ENCODE measurements at places on chromosomes 2 and 18.

DNA sequence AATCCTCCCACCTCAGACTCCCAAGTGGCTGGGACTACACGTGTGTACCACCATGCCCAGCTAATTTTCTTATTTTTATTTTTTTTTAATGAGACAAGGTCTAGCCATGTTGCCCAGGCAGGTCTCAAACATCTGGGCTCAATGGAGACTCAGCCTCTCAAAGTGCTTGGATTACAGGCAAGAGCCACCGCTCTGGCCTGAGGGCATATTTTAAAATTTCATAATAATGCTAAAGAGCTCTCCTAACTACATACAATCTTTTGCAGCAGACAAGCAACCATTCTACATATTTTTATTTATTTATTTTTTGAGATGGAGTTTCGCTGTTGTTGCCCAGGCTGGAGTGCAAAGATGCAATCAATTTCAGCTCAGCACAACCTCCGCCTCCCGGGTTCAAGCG is 207.0 kb downstream of the RAB3GAP1 start:
- DNase-seq, result no peak

- peak; percentile 64 for DNase-seq
Observed at GRCh38 chr2:126655500-126656430, at the start of gene GYPC. GYPC (plus strand) TSS chr2:126656158; CDS start chr2:126656264, 106 bp downstream.

DNA sequence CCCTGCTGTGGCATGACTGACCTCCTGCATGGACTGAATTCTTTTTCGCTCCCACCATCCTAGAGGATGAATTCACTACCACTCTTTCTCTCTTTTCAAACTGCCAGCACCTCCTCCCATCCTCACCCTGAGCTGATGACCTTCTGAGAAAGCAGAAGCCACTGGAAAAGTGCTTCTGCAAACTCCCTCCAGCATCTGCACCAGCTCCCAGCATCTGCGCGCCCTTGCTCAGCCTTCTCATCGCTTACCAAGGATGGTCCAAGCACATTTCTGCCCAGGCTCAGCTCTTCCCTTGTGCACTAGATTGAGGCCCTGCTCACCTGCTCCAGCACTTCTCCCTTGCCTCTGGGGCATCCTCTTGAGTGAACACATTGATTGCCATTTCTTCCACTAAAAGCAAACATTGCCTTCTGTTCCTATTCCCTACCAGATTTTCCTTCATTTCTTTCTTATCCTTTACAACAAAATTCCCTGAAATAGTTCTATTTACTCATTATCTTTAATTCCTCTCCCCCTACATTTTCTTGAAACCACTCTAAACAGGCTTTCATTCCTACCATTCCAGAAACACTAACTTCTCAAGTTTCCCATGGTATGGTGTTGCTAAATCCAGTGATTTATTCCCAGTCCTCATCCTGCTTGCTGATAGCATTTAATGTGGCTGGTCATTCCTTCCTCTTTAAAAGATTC is 42.7 kb upstream of the IL1RL1 start:
- DNase-seq, result peak; percentile 92

DNA sequence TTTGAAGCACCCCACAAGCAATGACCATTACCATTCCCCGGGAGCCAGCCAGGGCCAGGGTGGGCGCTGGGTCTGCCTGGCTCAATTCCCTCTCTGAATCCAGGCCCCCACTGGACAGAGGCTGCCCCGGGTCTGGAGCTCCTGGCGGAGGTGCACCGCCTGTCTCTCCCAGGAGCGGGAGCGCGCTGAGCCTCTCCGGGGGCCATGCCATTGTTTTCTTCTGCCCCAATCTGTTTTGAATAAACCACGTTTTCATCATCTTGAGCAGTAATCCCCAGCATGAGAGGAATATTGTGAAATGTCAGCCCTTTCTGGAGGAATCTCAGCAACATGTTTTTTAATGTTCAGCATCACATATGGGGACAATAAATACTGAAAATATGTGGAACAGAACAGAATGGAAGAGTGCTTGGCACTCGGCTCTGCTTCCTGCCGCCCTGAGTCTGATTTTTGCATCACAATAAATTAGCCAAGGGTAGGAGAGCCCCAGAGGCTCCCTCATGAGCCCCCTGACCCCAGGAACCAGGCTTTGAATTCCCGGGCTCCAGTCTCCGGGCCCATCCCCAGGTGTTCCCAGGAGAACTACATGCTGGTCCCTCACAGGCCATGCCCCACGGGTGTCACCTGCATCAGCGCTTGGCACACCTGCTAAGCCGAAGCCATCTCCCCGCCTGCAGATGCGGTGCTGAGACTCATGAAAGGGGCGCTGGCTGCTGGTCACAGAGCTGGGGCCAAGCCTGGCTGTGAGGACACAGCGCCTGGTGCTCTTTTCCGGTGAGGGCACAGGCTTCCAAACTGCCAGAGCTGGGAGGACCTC is 88.8 kb downstream of the INHBB start:
- peak; percentile 59 for DNase-seq

DNA sequence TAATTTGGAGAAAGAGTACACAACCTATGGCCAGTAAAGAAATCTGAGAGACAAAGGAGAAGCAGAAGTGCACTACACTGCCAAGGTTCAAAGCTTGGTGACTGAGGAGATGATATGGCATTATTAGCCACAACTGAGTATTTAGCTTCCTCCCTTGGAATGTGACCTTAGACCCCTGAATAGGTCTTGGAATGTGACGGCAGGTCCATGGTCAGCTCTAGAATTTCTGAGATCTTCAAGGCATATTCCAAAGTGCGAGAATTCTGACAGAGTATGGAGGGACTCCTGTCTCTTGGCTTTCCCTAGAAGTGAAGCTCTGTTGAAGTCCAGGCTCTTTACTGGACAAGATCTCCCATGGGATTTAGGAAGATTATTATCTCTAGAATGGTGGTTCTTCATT is 130.0 kb upstream of the FN1 start:
- DNase-seq, result no peak

DNA sequence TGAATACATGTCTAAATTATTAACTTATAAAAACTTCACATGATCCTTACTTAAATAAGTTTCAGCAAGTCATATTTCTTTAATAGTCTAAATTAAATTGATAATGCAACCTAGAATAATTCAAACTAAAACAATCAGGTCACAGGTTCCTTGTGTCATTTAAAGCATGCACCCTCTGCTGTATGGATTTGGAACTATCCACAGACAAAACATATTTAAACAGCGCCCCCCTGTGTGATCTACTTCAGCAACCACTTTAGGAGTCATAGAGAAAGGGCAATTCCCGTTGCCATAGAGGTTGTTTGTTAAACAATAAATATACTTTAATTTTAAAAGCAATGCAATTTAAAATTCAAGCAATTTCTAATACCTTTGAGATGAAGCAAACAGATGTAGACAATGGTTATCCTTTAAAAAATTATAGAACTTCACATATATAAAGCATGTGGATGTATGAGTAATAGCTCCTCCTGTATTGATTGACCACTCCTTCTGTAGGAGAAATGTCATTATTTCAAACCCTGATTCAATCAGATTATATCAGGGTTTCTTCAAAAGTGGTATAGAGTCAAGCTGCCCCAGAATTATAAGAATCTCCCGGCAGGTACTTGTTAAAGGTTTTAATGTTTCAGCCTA is 21.2 kb downstream of the GRB14 start:
- DNase-seq, result peak; percentile 64

DNA sequence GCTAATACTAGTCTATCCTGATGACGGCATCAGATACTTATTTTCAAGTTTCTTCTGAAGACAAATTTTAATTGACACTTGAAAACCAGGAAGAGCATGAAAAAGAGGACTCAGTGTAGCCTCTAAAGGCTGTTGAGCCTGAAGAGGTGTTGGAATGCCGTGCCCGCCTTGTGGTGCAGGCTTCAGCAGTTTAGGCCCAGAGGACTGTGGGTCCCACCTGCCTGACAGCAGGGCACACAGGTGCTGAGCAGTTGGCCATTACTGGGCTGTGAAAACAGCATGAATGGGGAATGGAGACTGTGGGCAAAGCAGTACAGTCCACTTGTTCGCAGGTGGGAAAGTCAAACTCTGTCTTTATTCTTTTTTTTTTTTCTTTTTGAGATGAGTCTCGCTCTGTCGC is 49.8 kb upstream of the THOC1 start:
- no peak for DNase-seq

DNA sequence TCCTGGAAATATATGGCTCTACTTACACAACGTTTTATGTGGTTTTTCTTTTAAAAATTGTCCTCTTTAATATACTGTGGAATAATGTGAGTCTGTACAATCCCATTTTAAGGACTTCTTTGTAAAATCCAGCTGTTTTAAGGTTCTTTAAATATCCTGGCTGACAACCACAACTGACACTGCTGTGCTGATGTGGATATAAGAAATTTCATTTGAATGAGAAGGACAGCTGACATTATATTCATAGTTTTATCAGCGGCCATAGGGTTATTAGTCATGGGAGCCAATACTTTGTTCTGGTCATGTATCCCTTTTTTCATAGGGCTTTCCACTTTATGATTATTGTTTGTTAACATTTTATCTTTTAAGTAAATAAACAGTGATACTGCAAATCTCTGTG is 169.5 kb downstream of the CAMKMT start:
- DNase-seq, result no peak

DNA sequence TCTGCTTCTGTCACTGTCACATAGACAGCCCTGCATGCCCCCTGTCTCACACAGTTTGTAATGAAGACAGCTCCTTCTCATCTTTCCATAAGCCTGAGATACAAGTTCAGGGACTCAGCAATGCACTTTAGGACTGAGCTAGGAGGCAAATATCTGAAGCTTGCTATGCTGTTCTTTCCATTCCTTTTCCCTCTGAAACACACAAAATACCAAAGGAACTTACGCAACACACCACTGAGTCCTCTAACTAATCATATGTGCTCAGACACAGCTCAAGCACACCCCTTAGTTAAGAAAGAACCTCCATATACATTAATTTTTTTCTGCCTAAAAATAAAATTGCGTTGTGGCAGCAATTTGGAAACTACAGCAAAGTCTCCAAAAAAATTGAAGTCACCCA is 17.9 kb downstream of the SERPINB8 start:
- DNase-seq, result no peak

- DNase-seq, result no peak
Observed at GRCh38 chr2:127195140-127196074, 24.7 kb downstream of the CYP27C1 start.

DNA sequence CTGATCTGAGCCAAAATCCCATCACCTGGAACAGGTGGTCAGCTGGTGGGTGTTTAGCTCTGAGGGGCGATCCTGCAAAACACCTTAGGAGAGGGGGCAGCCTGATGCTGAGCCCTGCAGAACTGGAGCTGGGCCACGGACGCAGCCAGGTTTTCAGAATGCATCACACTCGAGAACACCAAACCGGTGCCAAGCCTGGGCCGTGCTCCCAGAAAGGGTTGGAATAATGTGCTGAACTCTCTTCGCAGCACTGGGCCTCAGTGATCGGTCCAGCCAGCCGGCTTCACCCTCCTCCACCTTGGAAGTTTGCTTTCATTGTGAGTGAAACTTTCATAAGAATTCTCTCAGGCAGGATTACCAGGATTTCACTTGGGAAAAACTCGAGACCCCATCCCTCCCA is 56.5 kb upstream of the TTC39C start:
- no peak for DNase-seq

Data from fibroblast of upper back skin (primary cell).